ENCODE measurements at places on chromosomes 4 and X.

- no peak for DNase-seq
These were observed 20.6 kb downstream of the PAGE1 start for GRCh38 chrX:49675075-49675719.

DNA sequence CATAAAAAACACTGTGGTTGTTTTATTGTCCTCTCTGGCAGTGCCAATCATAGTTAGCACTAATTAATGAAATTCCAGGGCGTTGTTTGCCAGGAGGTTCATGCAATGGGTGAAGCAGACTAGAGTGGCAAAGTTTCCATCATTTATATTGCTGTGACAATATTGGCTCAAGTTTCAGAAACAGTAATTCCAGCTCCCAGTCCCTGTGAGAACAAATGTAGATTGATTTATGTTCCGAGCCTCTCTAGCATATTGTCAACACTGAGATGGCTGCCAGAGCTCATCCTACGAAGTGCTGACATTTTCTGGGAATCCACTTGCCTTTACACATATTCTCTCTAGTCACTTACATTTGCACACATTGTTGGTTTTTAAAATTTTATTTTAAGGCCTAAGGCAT lies 440.0 kb upstream of the IGFBP7 start:
- DNase-seq: no peak

GRCh38 chrX:17559728-17560379 lies 177.4 kb upstream of the SCML1 start:
- no peak for DNase-seq

GRCh38 chr4:166144607-166145006 lies 271.6 kb downstream of the TLL1 start:
- DNase-seq: no peak

DNA sequence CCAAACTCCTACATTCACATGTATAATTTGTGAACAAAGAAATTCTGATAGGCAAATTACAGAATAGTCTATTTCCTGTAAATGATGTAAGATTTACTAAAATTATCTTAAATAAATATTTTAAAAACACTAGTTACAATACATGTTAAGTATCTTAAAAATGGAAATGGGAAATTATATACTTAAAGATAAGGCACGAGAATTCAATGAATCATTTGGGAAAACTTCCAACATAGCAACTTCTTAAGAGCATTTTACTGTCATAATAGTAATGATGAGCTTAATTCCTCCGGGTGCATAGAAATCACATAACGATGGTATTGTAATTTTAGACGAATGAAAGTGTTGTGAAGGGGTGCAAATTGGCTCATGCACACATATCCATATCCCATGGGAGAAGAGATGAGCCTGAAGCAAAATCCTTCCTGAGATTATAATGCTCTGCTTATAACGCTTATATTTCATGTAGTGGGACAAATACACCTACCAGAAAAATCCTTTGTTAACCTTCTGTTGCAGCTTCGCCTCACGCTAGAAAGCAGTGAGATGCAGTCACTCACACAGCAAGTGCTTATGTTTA lies 873.5 kb downstream of the PDHA2 start:
- no peak for DNase-seq

DNA sequence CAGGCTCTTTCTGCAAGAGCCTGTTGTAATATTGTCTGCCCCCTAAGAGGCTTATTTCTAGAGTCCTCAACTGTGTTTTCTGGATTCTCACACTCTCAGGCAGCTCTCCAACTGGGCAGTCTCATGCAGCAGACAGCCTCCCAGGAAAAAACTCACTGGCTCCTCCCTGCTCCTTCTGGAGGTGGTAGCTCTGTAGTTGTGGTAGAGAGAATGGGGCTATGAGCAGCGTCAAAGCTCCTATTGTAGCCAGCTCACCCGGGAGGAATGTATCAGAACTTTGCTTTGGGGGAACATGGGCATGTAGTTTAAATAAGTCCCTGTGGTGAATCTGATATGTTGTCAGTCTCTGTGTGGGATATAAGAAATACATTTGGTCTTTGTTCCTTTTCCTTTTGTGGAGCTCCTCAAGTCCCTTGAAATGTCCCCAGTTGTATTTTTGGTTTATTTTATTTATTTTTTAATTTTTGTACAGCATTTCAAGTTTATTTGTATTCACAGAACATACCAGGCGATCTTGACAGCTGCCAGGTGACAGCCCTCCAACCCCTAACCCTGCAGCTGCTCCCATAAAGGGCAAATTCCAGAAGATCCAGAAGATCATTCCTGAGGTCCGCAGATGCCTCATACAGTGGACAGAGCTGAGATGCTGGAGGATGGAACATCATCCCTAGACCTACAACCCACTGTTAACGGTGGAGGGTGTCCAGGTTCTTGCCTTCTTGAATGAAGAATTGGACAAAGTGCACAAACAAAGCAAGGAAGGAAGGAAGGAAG lies 45.7 kb downstream of the TRIM61 start:
- no peak for DNase-seq

DNA sequence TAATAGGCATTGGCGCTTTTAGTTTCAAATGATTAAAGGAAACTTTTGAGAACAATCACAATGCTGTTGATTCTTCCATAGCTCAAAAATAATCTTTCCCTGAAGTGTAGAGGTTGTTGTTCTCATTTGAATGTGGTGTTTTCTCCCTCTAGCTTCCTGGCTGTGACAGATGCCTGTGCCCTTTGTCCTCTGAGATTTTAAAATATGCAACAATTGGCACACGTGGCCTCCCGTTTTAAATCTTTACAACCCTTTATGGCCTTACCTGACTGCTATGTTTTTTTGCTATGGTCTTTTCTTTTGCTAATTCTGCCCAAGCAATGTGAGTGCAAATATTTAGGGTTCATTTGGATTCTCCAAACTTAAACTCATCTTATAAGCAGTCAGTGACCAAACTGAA lies 22.9 kb upstream of the CASK start:
- DNase-seq: no peak

GRCh38 chrX:76014321-76014720 lies 158.5 kb upstream of the PBDC1 start:
- no peak for DNase-seq

DNA sequence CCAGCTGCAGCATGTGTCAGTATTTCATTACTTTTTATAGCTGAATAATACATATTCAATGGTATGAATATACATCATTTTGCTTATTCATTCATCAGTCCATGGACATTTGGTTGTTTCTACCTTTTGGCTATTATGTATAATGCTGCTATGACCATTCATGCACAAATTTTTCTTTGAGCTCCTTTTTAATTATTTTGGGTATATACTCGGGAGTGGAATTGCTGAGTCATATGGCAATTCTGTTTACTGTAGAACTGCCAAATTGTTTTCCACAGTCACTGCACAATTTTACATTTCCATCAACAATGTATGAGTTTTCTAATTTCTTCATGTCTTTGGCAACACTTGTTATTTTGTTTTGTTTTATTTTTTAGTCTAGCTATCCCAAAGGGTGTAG lies 405.9 kb upstream of the PITX2 start:
- DNase-seq: no peak

DNA sequence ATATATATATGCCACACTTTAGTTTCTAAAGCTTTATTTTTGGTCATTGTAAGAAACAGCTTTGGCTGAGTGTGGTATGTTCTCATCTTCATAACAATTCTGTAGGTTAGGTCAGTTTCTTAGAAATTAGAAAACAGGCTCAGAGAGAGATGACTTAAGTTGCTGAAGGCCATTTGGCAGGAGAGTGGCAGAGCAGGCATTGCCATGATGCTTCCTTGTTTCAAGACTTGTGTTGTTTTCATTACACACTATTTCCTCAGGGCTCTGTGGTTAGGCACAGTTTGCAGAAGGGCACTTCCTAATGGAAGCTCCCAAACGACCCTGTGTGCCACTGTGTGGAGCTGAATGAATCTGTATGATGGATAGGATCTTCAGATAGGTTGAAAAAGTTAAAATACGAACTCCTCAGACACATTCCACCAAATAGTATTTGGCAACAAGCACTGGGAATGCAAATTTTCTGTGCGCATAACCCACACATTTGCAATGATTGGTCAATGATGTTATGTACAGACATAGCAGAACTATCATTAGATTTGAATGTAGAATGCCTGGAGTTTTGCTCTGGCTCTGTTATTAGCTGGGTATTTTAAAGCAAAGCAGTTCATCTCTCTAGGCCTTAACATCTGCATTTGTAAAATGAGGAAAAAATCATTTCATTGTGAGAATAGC lies 274.3 kb upstream of the HS3ST1 start:
- no peak for DNase-seq

DNA sequence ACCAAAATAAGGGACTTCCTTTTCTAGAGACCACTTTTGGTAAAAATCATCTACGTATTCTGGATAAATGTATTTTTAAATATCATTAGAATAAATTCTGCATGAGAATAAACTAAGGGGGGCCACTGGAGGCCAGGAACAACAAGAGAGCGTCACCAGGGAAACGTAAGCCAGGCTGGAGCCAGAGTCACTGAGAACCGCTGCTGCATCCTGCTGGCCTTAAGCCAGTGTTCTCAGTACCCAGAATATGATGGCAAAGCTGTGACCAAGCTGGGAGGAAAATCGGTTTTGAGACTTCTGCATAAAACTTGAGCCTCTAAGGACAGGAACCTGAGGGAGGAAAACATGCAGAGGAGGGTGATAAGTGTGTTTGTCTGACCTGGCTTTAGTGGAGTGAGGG lies 63.0 kb upstream of the FAM9A start:
- DNase-seq: no peak

GRCh38 chr4:68348577-68348976 lies 1.3 kb downstream of the YTHDC1 start:
- DNase-seq: no peak

GRCh38 chr4:186029571-186030398 lies 39.2 kb upstream of the TLR3 start:
- DNase-seq: no peak

DNA sequence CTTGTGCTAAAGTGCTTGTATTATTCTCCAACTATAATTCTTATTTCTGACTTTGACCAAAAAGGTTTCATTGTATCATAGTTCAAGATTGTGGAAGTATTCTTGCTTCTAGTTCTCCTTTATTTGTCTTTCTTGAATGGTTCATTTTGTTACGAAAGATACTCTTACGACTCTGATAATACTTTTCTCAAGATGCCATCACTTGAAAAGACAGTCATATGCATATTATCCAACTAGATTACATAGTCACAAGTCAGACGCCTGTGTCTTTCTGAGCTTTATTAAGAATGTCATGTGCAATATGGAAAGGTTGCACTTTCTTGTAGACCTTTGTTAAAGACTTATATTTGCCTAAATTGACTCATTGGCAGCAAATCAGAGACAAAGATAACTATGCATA lies 71.4 kb upstream of the HPGD start:
- DNase-seq: no peak

DNA sequence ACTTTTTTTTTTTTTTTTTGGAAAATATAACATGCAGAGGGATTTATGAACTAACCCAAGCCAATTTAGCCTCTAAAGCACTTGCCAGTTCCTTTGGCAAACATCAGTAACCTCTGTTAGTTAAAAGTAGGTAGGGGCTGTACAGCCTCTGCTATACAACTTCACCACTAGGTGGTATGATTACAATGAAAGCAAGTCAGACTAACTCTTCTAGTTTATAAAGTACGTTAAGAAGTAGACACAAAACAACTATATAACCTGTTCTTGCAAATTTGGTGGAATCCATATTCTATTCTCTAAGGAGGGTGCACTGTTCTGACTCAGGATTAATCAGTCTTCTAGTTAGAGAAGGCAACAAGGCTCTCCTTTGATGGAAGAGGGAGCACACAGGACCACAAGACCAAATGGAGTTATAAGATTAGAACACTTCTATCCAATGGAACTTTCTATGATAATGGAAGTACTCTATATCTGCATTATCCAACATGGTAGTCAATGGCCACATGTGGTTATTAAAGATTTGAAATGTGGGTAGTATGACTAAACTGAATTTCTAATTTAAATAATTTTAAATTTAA lies 12.8 kb downstream of the AIMP1 start:
- no peak for DNase-seq

GRCh38 chrX:68273887-68274286 lies 159.4 kb downstream of the OPHN1 start:
- DNase-seq: no peak

GRCh38 chr4:85919200-85919887 lies 440.5 kb downstream of the MAPK10 start:
- no peak for DNase-seq

GRCh38 chr4:17523662-17524061 lies 8.7 kb downstream of the CLRN2 start:
- DNase-seq: no peak

- DNase-seq: no peak
These were observed 100.2 kb upstream of the IL13RA1 start for GRCh38 chrX:118627084-118627758.

- no peak for DNase-seq
These were observed 28.2 kb downstream of the APOO start for GRCh38 chrX:23879380-23880090.

GRCh38 chrX:130529531-130529930 lies 127.7 kb downstream of the RBMX2 start:
- no peak for DNase-seq

- no peak for DNase-seq
These were observed 17.6 kb upstream of the WFS1 start for GRCh38 chr4:6252051-6252450.

DNA sequence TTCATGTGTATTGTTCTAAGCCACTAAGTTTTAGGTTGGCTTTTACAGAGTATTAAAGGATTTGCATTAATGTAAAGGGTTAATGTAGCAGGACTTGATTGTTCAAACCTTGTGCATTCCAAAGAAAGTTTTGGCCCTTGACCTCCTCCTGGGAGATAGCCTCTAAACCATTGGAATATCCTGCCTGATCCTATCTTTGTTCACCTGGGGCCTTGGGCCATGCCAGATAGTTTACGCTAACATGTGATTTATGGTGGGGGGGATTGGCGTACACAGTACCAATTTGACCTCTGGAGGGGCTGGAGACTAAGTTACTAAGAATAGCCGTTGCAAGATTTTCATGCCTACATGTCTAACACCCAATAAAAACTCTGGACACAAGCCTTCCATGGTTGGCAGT lies 1002.7 kb upstream of the PABPC4L start:
- no peak for DNase-seq

- DNase-seq: no peak
These were observed 241.7 kb upstream of the PSAPL1 start for GRCh38 chr4:7676398-7676922.

DNA sequence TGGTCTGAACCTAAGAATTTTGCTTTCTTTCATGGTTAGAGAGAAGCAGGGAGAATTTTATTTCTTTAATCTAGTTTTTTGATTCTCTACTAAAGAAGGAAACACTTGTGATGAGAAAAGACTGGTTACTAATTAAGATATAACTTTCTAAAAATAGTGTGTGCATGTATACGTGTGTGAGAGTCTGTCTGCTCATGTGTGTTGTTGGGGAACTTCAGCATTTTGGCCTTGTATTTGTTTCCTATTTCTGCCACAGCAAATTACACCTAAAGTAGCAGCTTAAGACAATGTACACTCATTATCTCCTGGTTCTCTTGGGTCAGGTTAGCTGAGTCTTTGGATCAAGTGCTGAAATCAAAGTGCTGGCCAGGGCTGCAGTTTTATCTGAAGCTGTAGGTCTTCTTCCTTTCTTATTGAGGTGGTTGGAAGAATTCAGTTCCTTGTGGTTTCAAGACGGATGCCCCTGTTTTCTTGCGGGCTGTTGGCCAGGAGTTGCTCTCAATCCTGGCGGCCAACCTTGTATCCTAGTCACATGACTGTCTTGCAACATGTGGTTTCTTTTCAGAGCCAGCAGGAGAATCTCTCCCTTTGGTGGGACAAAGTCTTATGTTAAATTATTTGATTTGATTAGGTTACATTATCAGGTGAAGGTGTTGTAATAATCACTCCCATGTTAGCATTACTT lies 188.4 kb upstream of the CLNK start:
- DNase-seq: no peak

GRCh38 chr4:137998666-137999429 lies 243.3 kb downstream of the SLC7A11 start:
- DNase-seq: no peak
